ENCODE measurements at places on chromosomes 4 and X. TPM values are rescaled to one million over a fixed set of nuclear protein-coding genes. Genes with fewer than 3 reads are reported as not detected.
A peak's percentile ranks its signal among the peaks of the same experiment; 100 is the strongest.

GRCh38 chr4:15109600-15109999 lies 107.3 kb downstream of the CPEB2 start:
- H3K36me3 ChIP-seq: peaks cover 2% of the 10 kb centered on the region
- no peaks in the 10 kb centered on the region for H3K4me1 ChIP-seq
- no peak overlapping the region for H3K4me3 ChIP-seq

GRCh38 chrX:32185160-32185559 lies 1026.2 kb downstream of the DMD start:
- H3K27me3 ChIP-seq: no peaks in the 10 kb centered on the region
- H3K4me3 ChIP-seq: no peak overlapping the region
- no peak overlapping the region for H3K27ac ChIP-seq
- no peak for DNase-seq
- H3K36me3 ChIP-seq: no peaks in the 10 kb centered on the region
- H3K4me1 ChIP-seq: no peaks in the 10 kb centered on the region

DNA sequence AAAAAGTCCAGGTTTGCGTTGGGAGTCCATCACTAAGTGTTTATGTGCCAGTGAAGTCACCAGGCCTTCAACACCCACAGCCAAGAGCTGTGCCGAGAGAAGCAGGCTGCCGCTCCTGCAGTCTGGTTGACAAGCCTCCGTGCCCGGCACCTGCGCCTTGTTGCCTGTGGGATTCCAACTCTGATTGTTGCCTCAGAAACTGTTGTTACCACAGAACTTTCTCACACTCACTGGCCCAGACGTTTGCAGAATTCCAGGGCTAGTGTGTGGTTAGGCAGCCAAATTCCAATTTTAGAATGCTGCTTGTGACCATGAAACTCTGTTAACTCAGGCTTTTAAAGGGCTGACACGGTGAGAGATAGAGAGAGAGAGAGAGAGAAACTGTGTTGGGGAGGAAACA lies 119.5 kb upstream of the LIMCH1 start:
- H3K4me1 ChIP-seq: peaks cover 3% of the 10 kb centered on the region
- peak overlapping the region; percentile 32 for H3K4me3 ChIP-seq
- DNase-seq: peak; percentile 73
- no peaks in the 10 kb centered on the region for H3K27me3 ChIP-seq
- no peak overlapping the region for H3K27ac ChIP-seq
- no peaks in the 10 kb centered on the region for H3K36me3 ChIP-seq

- H3K27ac ChIP-seq: no peak overlapping the region
- no peaks in the 10 kb centered on the region for H3K36me3 ChIP-seq
- H3K4me3 ChIP-seq: no peak overlapping the region
- DNase-seq: peak; percentile 74
- no peaks in the 10 kb centered on the region for H3K27me3 ChIP-seq
These were observed 55.0 kb downstream of the FAM53A start for GRCh38 chr4:1628892-1629698.

- peak; percentile 62 for DNase-seq
- H3K36me3 ChIP-seq: no peaks in the 10 kb centered on the region
- H3K4me1 ChIP-seq: no peaks in the 10 kb centered on the region
- H3K4me3 ChIP-seq: no peak overlapping the region
These were observed 239.6 kb downstream of the GRXCR1 start for GRCh38 chr4:43132010-43132582.

DNA sequence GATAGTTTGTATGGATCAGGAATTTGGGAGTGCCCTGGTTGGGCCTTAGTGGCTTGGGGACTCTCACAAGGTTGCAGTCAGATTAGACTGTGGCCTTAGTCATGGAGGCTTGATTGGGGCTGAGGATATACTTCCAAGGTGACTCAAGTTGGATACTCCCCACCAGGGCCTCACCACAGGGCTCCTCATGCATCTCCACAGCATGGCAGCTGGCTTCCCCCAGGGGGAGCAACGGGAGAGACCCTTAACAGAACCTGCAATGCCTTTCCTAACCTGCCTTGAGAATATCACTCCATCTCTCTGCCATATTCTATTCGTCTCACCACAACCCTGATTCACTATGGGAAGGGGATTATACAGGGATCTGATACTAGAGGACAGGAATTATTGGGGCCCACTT lies 161.9 kb downstream of the RELL1 start:
- H3K27ac ChIP-seq: no peak overlapping the region
- no peak for DNase-seq
- no peaks in the 10 kb centered on the region for H3K27me3 ChIP-seq
- no peaks in the 10 kb centered on the region for H3K36me3 ChIP-seq
- no peak overlapping the region for H3K4me3 ChIP-seq

GRCh38 chr4:11424000-11424399 lies 4.7 kb downstream of the HS3ST1 start:
- no peaks in the 10 kb centered on the region for H3K4me1 ChIP-seq
- no peak overlapping the region for H3K4me3 ChIP-seq

GRCh38 chrX:115560978-115561604 lies at the start of gene PLS3:
TSS of gene PLS3 (plus strand) at chrX:115561174. CDS start at chrX:115610251, 49,077 bp downstream.
- no peaks in the 10 kb centered on the region for H3K36me3 ChIP-seq
- peak within 1 kb of the TSS; percentile 64 for H3K27ac ChIP-seq
- peak; percentile 91 for DNase-seq
- no peaks in the 10 kb centered on the region for H3K4me1 ChIP-seq

ATP1B4 gene
- not detected for total RNA-seq

STATH gene
- total RNA-seq: not detected

NAA11 gene
- total RNA-seq: not detected

HMX1 gene
- not detected for total RNA-seq

GPR173 gene
- total RNA-seq: 7.1 TPM

SLC16A2 gene
- 9.2 TPM for total RNA-seq

VEGFD gene
- 4.8 TPM for total RNA-seq

H2BW2 gene
- total RNA-seq: not detected

Data from aorta (tissue), 5 donors.